ENCODE measurements at places on chromosomes 11 and 22.
A peak's percentile ranks its signal among the peaks of the same experiment; 100 is the strongest.

DNA sequence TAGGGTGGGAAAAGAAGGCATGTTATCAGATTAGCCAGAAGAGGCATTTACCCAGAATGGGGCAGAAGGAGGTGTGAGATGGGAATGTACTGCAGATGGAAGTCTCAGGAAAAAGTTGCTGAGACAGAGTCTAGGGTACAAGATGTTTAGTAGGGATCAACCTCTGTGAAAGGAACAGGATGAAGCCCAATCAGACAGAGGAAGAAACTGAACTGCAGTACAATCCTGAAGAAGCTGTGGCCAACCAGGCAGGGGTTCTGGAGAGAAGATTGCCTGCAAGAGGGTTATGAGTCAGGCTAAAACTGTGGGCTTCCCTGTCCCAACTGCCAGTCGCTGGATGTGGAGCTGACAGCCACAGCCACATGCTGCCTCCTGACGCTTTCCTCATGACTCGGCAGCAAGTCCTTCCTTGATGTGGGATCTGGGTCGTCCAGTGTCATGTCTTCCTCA lies 64.0 kb downstream of the CWC15 start:
- no peak for DNase-seq

- DNase-seq, result no peak
These were observed 29.6 kb downstream of the AMPD3 start for GRCh38 chr11:10484461-10485180.

DNA sequence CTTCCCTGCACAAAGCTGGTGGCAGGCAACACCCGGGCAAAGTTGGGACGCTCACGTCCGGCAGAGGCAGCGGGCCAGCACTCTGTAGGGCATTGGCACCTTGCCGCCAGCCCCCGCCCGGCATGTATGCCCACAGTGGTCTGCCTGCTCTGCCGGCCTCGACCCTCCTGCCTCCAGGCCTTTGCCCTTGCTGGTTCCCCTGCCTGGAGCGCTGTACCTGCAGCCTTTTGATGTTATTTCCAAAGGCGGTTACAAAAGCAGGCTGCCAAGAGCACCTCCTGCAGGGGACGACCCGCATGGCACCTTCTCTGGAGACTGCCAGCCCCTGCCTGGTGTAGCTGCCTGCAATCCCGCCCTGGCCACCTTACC lies 56.5 kb upstream of the SHISAL1 start:
- DNase-seq, result no peak

DNA sequence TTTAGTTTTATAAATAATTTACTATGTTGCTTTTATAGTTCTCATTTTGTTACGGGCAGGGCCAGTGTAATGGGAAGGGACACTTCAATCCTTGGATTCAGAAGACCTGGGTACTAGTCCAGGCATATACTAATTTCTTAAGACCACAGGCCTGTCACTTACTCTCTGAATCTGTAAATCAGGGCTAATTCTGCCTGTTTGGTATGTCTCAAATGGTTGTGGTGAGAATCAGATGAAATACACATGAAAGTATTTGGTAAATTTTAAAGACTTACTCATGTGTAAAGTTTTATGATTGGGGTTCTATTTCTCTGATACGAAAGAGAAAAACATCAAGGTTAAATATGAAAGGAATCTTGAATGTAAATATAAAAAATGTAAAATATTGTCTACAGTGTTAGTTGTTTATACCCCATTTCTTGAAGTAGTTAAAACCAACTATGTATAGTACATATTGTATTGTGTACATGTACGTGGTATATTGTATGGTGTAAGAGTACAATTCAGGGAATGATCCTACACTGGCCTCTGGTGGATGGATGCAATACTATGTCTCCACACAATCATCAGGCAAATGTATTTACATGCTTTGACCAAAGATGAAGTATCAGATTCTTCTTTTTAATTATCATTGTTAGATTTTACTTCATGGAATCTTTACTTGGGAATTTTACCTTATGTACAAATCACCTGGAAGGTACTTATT lies 24.5 kb upstream of the RAG2 start:
- DNase-seq, result peak; percentile 31

DNA sequence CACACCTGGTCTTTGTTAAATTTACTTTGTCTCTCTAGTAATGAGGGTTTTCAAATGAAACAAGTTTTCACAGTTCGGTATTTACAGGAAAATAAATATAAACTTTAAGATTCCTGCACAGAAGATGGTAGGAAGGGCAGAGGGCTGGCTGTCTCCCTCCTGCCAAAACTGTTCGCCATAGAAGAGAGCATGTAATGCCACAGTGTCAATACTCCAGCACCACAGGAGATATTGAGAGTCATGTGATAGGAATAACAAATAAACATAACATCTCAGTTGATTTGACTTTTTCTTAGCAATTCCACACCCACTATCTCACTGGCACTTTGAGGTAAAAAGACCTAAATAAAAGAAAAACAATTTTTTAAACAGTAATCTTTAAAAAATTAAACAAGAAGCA lies 100.9 kb downstream of the MRTFA start:
- no peak for DNase-seq

- DNase-seq, result no peak
These were observed 1.1 kb downstream of the CD151 start for GRCh38 chr11:833849-834311.

DNA sequence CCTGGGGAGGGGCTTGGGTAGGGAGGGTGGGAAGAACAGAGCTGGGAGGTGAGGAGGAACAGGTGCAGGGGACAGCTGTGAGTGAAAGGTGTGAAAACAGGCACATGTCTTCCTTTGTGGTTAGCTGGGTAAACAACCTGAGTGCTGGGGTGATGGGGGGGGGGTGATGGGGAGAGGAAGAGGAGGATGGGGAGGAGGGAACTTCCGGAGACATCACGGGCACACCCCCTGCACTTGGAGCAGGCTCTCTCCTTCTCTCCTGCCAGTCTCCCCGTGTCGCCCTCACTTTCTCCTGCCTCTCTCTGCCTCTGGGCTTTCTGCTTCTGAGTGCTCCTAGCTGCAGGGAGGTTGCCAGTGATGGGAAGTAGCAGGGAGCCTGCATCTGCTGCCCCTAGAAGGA lies 8.8 kb downstream of the CXCR5 start:
- DNase-seq, result no peak

GRCh38 chr11:106156290-106156937 lies 79.0 kb downstream of the AASDHPPT start:
- peak; percentile 15 for DNase-seq

GRCh38 chr11:39804271-39804670 lies 1655.2 kb downstream of the LRRC4C start:
- DNase-seq, result no peak

- no peak for DNase-seq
These were observed 41.6 kb downstream of the BDNF start for GRCh38 chr11:27658535-27659236.

DNA sequence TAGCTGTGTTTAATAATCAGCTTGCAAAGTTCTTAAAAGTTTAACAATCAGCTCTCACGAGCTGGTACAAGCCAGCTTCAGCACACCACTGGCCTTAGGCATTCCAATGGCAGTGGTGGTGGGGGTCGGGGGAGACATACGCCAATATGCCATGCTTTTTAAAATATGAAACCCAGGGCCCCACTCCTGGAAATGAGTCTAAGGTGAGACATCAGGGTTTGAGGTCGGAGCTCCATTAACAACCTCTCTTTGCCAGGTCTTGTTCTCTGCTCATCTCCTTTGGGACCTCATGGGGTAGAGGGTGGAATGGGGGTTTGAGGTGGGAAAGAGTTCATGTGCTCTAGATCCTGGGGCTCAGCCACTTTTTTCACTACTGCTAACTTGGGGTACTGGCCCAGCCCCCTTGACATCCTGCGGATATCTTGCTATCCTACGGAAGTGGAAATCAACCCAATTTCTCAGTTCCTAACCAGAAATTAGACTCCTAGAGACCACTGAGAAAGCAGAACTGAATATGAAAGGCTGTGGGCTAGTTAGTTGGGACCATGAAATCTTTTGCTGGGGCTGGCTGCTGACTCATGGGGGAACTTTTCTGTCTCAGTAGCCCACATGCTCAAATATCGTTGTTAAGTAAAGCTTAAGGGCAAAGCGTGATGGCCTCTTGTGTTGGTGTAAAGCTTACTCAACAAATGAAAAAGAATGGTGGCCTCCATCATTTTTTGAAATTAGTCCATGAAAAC lies 90.1 kb downstream of the PDHX start:
- DNase-seq, result no peak

DNA sequence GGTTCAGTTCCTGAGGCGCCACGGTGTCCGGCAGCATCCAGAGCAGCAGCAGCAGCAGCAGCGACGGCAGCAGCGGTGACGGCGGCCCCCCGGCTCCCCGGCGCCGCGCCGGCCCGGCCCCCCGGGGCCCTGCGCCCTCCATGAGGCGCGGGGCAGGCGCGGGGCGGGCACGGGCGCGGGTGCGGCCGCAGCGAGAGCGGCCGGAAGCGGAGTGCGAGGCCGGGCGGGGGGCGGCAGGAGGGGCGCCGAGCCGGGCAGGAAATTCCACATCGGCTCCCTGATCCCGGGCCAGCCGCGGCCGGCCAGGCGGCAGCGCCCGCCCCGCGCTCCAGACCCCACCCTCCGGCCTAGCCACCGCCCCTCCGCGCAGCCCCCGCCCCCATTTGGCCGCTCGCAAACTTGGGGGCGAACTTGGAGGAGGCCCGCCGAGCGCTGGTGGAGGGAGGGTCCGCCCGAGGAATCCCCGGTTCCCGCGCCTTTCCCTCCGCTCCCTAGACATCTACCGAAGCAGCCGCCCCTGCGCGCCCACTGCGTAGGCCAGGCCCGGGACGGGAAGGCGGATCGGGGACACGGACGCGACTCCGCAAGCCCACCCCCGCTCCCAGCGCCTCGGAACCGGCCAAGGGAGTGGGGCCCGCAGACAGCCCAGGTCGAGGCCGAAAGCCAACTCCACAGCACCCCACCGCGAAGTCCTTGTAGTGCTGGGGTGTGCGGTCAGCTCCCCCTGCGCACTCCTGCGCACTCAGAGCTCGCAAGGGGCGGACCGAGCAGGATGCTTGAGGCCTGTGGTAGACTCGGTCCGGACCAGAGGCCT lies at the start of gene SCARF2:
Gene SCARF2, minus strand, starts transcription at position 213 of the 814 bp plus-strand sequence. Its CDS starts 71 bp downstream, at position 142.
- no peak for DNase-seq

GRCh38 chr22:26382782-26383181 lies 46.3 kb upstream of the ASPHD2 start:
- no peak for DNase-seq

GRCh38 chr11:126061707-126062678 lies 673 bp downstream of the CDON start:
- DNase-seq, result peak; percentile 66

DNA sequence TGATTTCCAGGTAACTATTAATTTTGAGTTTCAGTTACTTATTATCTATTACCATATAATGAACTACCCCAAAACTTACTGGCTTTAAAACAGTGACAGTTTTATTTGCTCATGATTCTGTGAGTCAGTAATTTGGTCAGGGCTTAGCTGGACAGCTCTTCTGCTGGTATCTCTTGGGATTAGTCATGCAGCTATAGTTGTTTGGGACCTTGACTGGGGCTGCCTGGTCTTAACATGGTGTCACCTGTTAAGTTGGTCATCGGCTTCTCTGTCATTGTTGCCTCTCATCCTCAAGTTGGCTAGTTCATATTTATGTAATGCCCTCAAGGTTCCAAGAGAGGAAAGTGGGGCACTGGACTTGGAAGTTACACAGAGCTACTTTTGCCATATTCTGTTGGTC lies 177.5 kb downstream of the TMEM135 start:
- DNase-seq, result no peak

DNA sequence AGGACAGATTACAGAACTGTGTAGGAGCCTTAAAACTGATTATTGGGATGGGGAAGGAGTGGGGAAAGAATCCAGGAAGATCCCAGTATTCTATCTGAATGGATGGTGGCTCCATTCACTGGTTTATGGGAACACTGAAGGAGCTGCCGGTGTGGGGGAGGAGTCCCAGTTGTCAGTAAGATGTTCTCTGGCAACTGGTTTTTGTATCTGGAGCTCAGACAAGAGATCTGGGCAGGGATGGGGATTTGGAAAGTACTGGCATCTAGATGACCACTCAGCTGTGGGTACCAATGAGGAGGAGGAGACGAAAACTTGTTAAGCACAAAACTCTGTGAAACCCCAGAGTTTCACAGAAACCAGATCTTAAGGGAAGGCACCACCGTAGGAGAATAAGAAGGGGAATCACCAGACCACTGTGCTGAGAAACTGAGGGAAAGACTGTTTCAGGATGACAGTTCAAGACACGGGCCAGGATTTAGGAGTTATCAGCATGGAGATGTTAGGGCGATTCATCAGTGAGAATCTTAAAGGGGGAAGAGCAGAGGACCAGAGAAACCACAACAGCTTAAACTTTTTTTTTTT lies 28.1 kb downstream of the LDLRAD3 start:
- no peak for DNase-seq

- DNase-seq, result no peak
These were observed 78.3 kb downstream of the MICAL3 start for GRCh38 chr22:17945888-17946648.

DNA sequence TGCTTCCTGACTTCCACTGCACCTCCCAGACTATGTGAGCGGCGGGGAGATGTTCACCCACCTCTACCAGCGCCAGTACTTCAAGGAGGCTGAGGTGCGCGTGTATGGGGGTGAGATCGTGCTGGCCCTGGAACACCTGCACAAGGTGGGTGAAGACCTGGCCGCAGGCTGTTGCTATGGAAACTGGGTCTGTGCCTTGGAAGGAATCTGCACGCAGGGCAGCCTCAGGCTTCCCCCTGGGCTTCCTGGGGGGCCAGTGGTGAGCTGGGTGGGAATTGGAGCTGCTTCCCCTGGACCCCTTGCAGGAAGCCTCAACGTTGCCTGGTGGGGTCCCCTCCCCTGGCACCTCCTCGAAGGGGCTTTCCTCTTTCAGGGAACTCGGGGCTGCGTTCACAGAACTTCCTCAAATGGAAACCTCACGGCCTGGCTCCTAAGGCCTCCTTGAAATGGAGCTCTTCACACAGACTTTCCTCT lies 1.5 kb downstream of the RPS6KA4 start:
- no peak for DNase-seq

DNA sequence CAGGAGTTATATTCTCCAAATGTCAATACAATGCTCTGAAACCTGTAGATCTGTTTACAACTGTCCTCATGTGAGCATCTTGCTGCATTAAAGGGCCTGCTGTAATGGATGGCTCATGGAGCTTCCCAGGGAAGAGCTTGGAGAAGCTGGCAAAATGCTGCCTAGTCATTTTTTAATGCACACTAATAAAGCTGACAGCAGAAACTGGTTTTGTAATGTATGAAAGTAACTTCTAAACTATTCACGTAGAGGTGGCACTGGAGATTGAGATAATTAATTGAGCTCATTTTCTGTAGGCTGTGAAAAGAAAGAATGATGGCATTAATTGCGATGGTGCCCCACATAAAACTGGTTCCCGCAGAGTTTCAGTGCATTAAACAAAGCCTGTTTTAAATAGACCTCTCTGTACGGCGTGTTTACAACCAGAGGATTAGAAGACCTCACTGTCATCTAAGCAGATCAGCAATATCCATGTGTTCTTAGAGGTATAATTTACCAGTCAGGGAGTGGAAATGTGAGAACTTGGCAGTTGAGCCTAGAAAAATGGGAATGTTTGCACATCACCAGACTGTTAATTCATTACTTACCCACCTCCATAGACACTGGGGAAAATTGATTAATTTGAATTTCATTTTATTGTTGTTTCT lies 16.0 kb downstream of the POLA2 start:
- no peak for DNase-seq

DNA sequence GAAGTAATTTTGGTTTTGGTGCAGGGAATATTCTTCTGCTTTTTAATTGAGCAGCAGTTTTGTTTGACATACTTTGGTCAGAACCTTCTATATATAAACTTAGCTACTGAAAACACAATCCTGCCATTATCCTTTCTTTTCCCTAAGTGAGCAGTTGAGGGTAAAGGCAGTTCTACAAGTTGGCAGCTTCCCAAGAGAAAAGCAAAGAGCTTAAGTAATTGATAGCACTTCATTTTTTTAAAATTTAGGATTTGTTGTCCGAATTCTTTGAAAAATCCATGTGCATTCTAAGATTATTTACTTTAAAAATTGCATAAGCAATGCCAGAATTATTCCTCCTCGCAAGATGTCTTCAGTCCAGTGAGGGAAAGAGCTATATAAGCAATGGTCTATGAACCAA lies 1394.1 kb downstream of the FAM181B start:
- no peak for DNase-seq

Data from HepG2 (cell line).